ENCODE measurements at places on chromosomes 1 and 21. TPM values are rescaled to one million over a fixed set of nuclear protein-coding genes. Genes with fewer than 3 reads are reported as not detected.

DNA sequence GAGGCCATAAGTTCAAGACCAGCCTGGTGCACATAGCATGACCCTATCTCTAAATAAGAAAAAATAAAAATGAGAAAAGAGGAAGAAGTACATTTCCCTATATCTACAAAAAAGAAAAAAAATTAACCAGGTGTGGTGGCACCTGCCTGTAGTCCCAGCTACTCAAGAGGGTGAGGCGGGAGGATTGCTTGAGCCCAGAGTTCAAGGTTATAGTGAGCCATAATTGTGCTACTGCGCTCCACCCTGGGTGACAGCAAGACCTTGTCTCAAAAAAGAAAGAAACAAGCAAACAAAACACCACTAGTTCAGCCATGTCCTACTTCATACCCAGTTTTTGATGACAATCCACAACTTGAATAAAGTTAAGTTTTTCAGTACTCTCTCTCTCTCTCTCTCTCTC, 30.7 kb upstream of the TDRD10 start:
- peak; percentile 18 for DNase-seq

DNA sequence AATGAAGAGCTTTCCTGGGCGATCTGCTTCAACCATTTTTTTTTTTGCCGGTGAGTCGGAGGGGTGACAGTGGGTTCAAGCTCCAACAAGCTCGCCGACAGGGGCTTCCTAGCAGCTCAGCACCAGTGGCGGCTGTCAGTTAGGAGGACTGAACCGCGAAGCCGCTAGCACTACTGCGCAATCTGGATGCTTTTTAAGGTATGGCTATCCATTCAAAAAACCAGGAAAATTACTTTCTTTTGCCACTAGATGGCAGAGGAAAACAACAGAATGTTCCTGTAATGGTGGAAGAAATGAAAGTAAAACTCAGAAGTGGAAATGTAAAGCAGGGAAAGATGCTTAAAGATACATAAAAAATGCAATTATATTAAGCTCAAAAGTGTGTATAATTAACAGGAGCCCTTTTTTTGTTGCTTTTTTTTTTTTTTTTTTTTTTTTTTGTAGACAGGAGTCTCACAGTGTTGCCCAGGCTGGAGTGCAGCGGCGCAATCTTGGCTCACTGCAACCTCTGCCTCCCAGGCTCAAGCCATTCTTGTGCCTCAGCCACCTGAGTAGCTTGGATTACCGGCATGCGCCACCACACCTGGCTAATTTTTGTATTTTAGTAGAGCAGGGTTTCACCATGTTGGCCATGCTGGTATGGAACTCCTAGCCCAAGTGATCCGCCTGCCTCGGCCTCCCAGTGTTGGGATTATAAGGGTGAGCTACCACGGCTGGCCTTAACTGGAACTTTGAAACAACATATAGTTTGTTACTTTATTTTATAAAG, 8.5 kb downstream of the KYAT3 start:
- no peak for DNase-seq

DNA sequence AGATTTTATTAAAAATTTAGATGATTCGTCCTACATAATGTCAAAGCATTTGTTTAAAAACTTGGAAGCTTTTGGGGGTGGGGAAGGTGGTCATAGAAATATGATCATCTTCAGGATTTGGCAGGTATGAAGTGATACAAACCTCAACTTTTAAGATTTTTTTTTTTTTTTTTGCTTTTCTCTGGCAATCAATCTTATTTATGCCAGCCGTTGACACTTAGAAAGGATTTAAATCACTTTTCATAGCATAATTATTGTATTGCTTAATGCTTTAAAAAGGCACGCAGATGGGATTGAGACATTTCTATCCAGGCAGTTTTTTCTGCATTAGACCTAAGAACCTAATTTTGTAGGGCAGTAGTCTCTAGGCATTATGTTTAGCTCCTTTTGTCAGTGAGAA, 19.7 kb downstream of the MRPS6 start:
- no peak for DNase-seq

- DNase-seq = no peak
Observed at GRCh38 chr1:87437663-87438295, 109.1 kb downstream of the LMO4 start.

GRCh38 chr1:247411621-247412327, 4.2 kb upstream of the NLRP3 start:
- no peak for DNase-seq

DNA sequence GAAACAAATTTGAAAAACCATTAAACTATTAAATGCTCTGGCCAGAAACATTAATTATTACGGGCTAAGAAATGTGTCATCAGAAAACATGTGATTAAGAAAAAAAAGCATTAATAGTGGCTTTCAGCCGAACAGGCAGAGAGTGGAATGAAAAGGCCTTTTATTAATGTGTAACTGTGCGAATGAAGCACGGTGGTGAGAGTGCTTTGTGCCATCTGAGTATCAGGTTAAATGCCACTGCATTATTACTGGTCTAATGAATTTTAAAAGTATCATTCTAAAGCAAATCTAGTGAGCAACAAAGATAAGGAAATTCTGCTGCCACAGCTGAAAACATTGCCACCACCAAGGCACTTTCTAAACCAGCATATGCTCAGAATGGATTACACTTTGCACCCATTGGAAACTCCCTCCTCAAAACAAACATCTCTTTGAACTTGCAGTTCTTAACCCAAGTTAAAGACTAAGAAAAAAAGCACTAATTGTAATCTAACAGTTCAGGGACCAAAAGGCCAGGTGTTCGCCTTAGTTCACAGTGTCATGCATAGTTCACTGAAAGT, 30.0 kb upstream of the SSX2IP start:
- no peak for DNase-seq

ARHGEF10L gene
- total RNA-seq = 34.3 TPM

C4BPB gene
- 1.8 TPM for total RNA-seq

CCNL2 gene
- total RNA-seq = 207 TPM

PFKFB2 gene
- total RNA-seq = 16.7 TPM

MTARC1 gene
- total RNA-seq = 28.6 TPM

TBX19 gene
- total RNA-seq = 6.7 TPM

Data from sciatic nerve (tissue), 2 donors.